Renal pelvis (tissue), 12 donors: ENCODE measurements at places on chromosomes 7 and 10. TPM values are rescaled to one million over a fixed set of nuclear protein-coding genes. Genes with fewer than 3 reads are reported as not detected.

Gene PCGF5
- polyA plus RNA-seq: 18.9 TPM

Gene CFAP46
- 7.4 TPM for polyA plus RNA-seq

DNA sequence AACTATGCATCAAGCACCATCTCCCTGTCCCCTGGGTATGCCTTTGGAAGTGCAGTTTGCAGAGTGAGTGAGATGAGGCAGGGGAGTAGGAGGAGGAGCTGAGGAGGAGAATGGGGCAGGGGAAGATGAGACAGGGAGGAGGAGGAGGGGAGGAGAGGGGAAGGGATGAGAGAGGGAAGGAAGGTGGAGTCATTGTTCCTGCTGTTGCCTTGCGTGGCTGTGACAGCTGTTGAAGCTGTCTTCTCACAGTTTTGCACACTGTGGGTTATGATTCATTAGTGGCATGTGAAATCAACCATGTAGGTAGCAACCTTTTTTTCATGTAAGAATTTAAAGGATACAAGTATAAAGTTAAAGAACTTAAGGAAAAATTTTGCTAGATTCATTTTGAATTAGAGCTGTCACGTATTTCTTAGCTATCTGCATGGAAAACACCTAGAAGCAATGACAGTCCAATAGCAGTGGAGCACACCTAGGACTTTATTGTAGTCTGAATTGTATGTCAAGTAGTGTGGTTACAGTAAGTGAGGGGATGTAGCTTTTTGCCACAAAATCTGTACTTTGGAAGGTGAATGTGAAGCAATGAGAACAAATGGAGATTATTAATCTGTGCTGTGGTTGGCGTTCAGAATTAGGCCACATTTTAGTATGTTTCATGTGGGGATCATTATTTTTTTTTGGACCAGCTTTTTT, 21.7 kb downstream of the CCM2 start:
- DNase-seq: no peak

DNA sequence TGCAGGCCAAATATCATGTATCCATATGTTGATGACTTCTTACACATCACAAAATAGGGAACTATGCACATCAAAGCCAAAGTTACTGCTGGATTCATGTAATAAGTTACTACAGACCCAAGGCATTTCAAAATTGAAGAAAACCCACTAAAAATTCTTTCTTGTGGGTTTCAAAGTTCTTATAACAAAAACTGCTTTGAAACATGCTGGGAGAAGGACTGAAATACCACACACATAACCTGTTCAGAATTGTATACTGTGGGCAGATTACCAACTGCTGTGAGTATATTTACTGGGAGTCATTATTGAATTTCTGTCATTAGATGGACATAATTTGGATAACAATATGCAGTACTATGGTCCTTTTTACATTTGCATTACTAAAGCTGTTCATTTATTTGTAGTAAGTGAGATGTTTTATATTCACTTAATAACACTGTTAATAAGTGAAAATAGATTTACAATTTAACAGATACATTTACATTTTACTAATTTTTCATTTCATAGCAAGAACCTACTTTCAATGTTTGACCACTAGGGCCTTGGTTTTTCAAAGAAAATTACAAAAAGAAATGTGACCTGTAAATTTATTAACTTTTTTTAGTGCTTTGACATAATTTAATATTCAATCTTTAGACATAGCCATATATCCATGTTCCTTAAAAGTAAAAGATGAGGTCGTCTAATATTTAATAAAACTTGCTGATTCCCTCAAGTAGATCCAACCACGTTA, 132.6 kb downstream of the MAGI2 start:
- no peak for DNase-seq

- DNase-seq: no peak
Measured at GRCh38 chr10:34596351-34596750, 218.7 kb downstream of the PARD3 start.

- DNase-seq: no peak
Measured at GRCh38 chr7:90655566-90655965, 59.4 kb downstream of the CDK14 start.

DNA sequence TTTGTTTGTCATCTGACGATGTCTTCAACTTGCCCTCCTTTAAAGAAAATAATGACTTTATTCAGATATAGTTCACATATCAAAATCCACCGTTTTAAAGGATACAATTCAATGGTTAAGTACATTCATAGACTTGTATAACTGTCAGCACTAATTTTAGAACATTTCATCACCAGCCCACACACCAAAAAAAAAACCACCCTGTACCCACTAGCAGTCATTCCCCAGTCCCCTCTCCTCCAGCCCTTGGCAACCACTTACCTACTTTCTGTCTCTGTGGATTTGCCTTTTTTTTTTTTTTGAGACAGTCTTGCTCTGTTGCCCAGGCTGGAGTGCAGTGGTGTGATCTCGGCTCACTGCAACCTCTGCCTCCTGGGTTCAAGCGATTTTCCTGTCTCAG, 5.3 kb upstream of the HILPDA start:
- DNase-seq: no peak

DNA sequence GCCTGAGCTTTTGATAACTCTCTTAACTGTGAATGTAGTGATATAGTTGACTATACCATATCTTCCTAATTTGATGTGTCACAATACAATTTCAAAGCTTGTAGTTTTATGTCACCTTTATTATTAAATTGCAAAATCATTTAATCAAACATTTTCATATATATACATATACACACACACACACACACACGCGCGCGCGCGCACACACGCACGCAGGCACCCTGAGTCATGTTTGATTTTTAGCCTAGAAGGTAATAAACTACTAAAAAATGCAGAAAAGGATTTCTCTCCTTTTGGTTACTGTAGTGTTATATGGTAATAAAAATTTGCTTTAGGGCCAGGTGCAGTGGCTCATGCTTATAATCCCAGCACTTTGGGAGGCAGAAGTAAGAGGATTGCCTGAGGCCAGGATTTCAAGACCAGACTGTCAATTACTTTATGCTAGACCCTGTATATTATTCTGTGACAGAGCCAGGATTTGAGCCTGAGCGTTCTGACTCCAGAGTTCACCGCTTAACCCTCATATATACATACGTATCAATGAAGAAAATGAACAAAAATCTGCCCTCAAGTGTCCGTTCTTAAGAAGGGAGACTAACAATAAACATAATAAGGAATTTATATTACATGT, 89.6 kb downstream of the PODXL start:
- DNase-seq: no peak

GRCh38 chr10:26503911-26504310, 65.8 kb downstream of the APBB1IP start:
- no peak for DNase-seq

DNA sequence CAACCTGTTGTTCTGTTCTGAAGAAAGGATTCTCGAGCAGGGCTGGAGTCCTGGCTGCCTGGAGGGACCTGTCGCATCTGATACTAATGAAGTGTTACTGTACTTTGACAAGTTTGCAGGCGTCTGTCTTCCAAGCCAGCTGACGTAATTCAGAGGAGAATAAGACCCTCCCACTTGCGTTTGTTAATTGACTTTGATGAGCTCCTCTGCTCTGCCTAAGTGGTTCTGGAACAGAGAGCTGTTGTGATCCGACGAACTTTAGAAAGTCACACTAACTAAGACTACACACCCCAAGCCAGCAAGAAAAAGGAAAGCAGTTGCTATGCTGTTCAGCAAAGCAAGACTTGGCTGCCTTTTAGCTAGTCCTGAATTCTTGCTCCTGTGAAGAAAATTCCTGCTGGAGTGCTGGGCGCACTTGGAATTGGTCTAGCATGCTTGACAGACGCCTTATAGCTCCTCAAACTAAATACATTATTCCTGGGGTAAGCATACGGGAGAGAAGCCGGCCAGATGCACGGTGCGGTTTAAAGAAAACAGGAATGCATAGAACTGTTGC, 200.3 kb downstream of the CACNB2 start:
- DNase-seq: no peak

Gene GRID2IP
- polyA plus RNA-seq: 0.63 TPM

Gene PODXL
- 697 TPM for polyA plus RNA-seq

DNA sequence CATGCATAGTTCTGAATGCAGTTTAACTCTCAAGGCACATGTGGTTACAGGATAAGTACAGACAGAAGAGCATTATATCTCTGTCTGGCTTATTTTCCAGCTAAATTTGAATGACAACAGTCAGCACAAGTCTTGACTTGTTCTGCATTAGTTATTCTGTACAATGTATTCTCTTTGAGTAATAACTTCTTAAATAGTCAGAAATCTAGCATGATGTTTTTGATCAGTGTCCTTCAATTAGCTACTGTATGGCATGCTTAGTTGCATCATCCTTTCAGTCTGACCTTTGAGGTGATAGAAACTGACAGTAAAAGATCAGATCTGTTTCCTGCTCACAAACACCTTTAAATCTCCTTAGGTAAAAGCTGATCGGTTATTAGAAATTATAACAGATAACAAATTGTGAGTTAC, 118.1 kb downstream of the ARL4A start:
- no peak for DNase-seq

- DNase-seq: no peak
Measured at GRCh38 chr7:23074443-23075261, 30.9 kb upstream of the KLHL7 start.

- no peak for DNase-seq
Measured at GRCh38 chr7:85204061-85204460, 17.2 kb upstream of the SEMA3D start.
